ENCODE measurements at places on chromosomes 1 and 21.

GRCh38 chr1:56135864-56136147 lies 443.6 kb downstream of the PLPP3 start:
- DNase-seq = no peak

GRCh38 chr1:23848673-23849616 lies 19.1 kb downstream of the FUCA1 start:
- DNase-seq = no peak

GRCh38 chr1:43669878-43670277 lies 19.9 kb downstream of the KDM4A start:
- no peak for DNase-seq

GRCh38 chr21:31446226-31446855 lies 102.3 kb upstream of the TIAM1 start:
- DNase-seq = no peak

- no peak for DNase-seq
These were observed 17.3 kb downstream of the S1PR1 start for GRCh38 chr1:101253976-101254674.

- no peak for DNase-seq
These were observed 67.2 kb downstream of the SWT1 start for GRCh38 chr1:185224132-185224531.

- no peak for DNase-seq
These were observed 56.4 kb downstream of the DIP2A start for GRCh38 chr21:46515109-46515508.

DNA sequence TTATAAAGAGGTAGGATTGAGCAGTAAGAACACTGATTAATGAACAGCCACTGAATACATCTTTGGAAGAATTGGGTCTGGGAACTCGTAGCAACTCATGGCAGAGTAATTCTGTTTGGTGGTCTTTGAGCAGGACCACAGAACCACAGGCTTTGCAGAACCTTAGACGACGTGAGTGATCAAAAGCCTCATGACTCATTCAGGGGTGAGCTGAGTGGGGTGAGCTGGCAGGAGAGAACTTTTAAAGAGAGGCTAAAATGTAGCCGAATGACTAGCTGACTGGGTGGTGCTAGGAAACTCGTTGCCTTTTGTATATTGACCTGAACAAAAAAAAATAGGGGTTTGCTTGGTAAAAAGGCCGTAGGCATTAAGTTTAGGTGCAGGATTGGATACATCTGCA lies 313.8 kb downstream of the TGFB2 start:
- DNase-seq = no peak

- no peak for DNase-seq
These were observed 4.7 kb downstream of the DNM3 start for GRCh38 chr1:171845998-171846397.

- DNase-seq = no peak
These were observed 294.6 kb downstream of the TTLL7 start for GRCh38 chr1:83704350-83704749.

DNA sequence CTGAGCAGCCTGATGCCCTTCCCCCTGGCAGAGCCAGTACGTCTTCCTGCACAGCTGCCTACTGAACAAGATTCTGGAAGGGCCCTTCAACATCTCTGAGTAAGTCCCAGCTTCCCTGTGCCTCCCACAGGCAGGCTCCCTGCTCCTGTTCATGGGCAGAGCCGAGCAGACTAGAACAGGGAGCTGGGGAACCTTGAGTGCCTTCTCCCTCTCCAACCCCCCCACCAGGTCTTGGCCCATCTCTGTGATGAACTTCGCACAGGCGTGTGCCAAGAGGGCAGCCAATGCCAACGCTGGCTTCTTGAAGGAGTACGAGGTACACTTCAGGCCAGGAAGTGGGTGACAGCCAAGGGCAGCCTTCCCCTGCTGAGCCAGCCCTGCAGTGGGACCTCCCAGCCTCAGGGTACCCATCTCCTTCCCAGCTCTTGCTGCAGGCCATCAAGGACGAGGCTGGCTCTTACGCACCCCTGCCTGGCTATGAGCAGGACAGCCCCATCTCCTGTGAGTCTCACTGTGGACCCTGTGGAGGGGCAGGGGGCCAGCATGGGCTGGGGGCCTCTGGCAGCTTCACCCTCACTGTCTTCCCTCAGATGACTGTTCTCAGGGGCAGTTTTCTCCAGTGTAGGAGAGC lies 6.4 kb upstream of the LGR6 start:
- no peak for DNase-seq

DNA sequence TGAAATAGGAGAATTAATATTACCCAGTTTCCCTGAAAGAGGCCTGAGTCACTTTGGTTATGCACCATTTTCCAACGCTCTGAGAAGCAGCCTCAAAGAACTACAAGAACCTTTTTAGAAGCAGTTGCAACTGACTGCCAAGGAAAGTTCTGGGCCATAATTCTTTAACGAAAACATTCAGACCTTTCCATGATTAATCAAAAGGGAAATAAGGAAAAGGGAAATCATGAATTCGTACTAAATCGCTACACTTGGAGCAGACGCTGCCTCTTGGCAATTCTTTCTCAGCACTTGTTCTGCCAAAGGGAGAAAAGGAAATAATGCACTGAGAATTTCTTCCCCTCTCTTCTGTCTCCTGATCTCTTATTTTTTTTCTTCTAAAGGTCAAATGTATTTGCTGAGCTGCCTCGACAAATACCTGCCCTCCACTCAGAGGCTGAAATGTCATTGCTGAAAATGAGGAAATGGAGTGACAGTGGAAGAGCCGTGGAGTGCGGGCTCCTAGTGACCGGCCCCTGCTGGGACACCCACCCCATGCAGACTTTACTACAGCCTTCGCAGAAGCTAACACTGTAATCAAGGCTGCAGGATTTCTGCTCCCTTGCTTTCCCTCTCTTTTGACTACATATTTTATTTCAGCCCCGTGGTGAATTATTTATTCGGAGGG lies 67.9 kb upstream of the GALNT2 start:
- DNase-seq = no peak

GRCh38 chr1:153536671-153537375 lies 1.0 kb upstream of the S100A6 start:
- DNase-seq = no peak

DNA sequence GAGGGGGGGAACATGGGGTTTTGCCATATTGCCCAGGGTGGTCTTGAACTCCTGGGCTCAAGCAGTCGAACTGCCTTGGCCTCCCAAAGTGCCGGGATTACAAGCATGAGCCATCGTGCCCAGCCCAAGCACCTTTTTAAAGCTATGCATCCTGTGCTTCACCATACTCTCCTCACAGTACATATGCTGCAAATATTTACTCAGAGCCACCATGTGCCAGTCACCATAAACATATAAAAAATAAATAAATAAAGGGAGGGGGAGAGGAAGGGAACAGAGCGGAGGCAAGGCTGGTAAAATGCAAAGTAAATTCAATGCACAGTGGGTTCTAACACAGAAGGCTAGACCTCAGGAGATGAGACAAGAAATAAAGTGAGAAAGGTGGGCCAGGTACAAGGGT lies 64.7 kb downstream of the CAPZB start:
- no peak for DNase-seq

GRCh38 chr1:7229696-7230631 lies 444.7 kb downstream of the CAMTA1 start:
- DNase-seq = peak; percentile 6

DNA sequence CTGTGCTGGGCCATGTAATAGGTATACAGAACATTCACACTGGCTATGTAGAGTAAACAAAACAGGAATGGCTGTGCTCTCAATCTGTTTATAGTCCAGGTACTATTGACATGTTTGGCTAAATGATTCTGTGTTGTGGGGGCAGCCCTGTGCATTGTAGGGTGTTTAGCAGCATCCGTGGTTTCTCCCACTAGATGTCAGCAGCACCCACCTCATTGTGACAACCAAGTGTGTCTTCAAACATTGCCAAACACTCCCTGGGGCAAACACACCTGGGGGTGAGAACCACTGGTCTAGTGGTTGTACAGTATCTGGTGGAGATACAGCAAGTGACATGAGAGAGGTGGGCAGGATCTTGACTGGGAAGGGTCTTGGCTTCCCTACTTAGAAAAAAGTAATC lies 80.4 kb upstream of the SPATA6 start:
- DNase-seq = no peak

DNA sequence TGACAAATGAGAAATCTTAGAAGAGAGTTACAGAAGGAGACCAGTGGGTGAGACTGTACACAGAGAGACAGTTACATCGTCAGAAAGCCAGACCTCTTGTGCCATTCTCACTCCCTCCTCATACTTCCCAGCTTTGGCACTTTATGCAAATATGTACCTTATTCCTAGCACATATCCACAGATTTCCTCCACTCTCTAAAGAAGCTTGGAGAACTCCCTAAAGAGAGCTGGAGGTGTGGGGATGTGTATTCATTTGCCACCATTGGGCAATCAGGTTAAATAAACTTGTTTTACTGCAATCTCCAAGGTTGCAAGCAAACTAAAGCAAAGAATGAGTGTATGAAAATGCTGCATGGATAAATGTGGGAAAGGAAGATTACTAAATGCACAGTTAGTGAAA lies 380.9 kb upstream of the PRMT6 start:
- DNase-seq = no peak

DNA sequence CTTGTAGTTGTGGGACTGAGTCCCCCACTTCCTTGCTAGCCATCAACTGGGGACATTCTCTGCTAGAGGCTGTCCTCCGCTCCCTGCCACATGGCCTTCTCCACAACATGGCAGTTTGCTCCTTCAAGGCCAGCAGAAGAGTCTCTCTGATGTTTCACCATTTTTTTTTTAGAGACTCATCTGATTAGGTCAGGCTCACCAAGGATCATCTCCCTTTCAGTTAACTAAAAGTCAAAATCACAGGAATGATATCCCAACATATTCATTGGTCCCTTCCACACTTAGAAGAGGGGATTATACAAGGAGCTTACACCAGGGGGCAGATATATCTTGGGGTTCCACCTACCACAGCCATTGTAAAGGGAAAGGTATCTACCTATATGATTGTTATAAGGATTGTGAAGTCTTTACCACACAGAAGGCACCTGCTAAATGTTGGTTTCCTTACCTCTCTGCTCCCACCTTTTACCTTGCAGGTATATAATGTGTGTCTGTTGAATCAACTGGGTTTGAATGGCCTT lies 23.3 kb downstream of the RIMKLA start:
- DNase-seq = no peak

- DNase-seq = no peak
These were observed 395.2 kb upstream of the PLXNA2 start for GRCh38 chr1:208639382-208639781.

DNA sequence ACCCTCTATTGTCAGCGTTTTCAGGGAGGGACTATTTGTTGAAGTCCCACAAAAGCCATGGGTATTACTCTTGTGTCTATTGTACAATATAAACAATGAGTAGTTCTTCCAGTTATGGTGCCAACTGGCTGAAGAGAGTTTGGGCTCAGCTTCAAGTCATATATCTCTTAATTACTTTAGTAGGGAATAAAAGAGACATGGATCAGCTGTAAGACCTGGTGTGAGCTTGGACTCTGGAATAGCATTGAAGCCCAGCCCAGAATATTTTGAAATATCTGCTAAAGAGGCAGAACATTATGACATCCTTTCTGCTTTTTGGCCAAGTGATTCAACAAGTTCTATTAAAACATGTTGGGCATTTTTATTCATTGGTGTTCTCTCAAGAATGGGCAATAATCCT lies 224.9 kb downstream of the BACH1 start:
- no peak for DNase-seq

DNA sequence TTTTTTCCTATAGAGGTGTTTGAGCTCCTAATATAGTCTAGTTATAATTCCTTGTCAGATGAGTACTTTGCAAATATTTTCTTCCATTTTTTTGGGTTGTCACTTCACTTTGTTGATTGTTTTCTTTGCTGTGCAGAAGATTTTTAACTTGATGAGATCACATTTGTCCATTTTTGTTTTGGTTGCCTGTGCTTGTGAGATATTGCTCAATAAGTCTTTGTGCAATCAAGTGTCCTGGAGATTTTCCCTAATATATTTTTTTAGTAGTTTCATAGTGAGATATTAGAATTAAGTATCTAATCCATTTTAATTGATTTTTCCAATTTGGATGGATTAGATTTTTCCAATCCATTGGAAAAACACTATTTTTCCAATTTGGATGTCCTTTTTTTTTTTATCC lies 1395.5 kb downstream of the PLA2G4A start:
- DNase-seq = no peak
